ENCODE measurements at places on chromosomes 1 and 21.

GRCh38 chr1:196515904-196516303 lies 92.3 kb downstream of the KCNT2 start:
- no peak for DNase-seq

GRCh38 chr1:40901886-40902852 lies 40.0 kb upstream of the CITED4 start:
- no peak for DNase-seq

DNA sequence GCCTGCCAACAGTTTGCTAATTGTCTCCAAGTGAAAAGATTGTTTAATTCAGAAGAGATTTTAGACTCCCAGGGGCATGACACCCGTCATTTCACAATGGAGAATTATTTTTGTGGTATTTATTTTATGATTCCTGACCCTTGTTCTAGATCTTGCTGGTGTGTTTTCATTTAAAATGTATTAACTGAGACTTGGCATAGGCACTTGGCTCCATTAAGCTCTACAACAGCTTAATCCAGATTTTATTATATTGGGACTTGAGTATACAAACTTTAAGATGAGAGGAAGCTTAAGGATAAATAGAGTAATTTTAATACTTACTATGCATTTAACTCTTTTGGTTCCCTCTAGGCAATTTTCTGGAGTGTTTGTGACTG lies 101.3 kb upstream of the KCNE2 start:
- DNase-seq, result no peak

GRCh38 chr1:51270751-51271150 lies 34.7 kb downstream of the RNF11 start:
- no peak for DNase-seq

GRCh38 chr1:160630523-160631451 lies 16.1 kb downstream of the SLAMF1 start:
- no peak for DNase-seq

DNA sequence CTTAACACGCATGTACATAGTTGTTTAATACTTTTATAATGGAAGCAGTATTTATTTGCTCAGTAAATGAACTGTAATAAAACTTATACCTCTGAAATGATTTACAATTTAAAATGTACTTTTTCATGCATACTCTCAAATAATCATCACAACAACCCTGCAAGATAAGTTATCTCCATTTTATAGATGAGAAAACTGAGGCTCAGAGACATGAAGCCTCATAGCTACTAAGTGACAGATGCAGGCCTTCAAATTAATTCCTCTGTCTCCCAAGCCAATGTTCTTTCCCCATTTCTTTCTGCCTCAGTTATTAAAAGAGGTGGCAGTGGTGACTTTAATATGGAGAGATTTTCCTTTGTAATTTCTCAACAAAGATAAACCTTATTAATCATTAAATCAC lies 19.6 kb upstream of the CLCA1 start:
- DNase-seq, result no peak

GRCh38 chr1:218025454-218025853 lies 259.6 kb upstream of the RRP15 start:
- no peak for DNase-seq

GRCh38 chr1:70738624-70739023 lies 309.0 kb downstream of the PTGER3 start:
- DNase-seq, result no peak

GRCh38 chr1:151494741-151495281 lies 16.4 kb upstream of the CGN start:
- DNase-seq, result no peak

GRCh38 chr1:22636927-22637326 lies 499 bp downstream of the C1QA start:
- no peak for DNase-seq

DNA sequence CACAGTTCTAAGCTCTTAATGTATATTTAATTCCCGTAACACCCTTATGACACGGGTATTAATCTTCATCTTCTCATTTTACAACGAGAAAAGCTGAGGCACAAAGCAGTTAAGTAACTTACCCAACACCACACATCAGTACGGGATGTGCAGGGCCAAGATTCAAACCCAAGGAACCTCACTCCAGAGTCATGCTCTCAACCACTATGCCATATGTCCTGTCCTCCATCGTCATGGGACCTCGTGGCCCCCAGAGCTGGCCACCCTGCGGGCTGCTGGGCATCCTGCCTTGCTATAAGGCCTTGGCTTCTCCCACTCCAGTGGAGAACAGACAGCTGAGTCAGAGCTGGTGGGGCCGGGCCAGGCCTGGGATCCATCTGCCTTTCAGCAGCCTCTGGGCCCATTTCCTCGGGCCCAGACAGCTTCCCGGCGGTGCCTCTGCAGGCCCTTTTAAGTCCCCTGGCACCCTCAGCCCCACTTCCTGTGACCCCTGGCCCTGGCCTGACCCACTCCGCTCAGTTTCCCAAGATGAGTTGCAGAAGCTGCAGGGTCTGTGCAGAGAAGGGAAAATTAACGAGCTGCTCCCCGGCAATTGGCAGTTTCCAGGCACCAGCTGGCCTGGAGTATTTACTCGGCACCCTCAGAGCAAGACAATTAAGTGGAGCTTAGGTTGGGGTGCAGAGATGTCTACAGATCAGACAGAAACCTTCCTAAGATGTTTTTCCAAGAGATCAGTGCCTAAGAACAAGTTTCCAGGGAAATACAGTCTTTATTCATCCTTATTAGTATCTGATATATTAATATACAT lies 98.2 kb downstream of the EPHB2 start:
- no peak for DNase-seq

- no peak for DNase-seq
Observed at GRCh38 chr1:227321035-227321434, 2.7 kb upstream of the CDC42BPA start.

DNA sequence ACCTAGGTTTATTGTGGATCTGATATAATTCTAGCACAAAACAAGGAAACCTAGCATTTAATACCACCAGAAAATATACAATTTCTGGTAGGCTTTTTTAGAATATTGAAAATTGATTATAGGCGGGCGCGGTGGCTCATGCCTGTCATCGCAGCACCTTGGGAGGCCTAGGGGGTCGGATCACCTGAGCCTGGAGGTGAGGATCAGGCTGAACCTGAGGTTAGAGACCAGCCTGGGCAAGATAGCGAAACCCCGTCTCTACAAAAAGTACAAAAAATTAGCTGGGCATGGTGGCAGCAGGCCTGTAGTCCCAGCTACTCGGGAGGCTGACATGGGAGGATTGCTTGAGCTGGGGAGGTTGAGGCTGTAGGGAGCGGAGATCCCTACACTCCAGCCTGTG lies 948 bp upstream of the COP1 start:
- DNase-seq, result no peak

DNA sequence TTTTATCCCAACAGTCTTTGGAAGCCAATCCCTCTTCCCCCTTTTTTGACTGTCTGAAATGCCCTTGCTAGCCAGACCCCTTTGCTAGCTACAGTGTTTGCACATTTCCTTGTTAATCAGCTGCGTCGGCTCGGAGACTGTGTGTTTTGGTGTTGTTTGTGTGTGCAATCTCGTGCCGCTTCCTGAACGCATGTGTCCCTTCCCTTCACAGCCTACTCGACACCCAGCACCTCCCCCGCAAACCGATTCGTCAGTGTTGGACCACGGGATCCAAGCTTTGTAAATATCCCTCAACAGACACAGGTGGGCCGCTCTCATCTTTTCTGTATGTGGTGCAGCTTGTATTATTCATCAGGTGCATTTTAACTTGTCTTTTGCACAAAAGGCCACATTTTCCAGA lies 298.7 kb downstream of the TM2D1 start:
- DNase-seq, result no peak

DNA sequence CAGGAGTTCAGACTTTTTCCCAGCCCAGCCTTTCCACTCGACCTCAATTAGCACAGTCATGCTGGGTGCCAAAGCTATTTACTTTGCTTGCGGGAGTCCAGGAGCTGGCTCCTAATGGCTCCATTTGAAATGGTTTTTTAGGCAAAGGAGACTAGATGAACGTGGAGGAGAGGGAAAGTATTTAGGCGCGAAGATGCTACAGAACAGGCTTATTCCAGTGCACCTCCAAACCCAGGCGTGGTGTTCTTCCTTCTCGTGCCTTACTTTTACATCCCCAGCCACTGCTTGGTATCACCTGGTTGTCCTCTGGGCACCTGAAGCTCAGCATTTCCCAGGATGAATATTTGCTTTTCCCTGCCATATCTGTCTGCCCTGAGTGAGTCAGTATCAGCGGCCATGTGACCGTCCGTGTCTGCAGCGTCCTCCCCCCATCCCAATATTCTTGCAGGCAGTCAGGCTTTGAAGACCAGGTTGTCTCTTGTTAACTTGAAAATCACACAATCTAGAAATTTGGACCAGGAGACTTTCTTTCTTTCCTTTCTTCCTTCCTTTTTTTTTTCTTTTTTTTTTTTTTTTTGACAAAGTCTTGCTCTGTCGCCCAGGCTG lies 198.5 kb downstream of the DYRK1A start:
- no peak for DNase-seq

- no peak for DNase-seq
Observed at GRCh38 chr1:35120458-35121133, 41.4 kb downstream of the ZMYM1 start.

DNA sequence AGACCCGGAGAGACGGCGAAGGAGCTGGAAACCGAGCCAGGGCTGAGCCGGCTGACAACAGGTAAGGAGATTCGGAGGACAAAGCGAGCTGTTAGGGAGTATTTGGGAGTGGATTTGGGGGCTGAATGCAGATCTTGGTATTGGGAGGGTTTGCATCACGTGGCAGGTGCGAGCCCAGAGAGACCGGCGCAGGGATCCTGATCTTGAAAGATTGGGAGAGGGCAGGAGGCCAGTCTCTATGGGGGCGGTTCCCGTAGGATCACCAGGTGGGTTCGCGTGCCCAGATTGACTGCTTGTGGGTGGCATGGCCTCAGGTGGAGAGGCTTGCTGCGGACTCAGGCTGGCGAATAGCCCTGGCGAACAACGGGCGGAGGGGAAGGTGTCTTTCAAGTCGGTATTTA lies 204 bp downstream of the CIART start:
- DNase-seq, result no peak

GRCh38 chr1:116879478-116880133 lies 30.1 kb upstream of the PTGFRN start:
- no peak for DNase-seq

- DNase-seq, result no peak
Observed at GRCh38 chr1:75502776-75503175, 108.1 kb downstream of the SLC44A5 start.

GRCh38 chr1:51957618-51958017 lies 32.9 kb downstream of the RAB3B start:
- DNase-seq, result no peak

GRCh38 chr1:36855699-36856494 lies 178.4 kb downstream of the GRIK3 start:
- DNase-seq, result no peak

DNA sequence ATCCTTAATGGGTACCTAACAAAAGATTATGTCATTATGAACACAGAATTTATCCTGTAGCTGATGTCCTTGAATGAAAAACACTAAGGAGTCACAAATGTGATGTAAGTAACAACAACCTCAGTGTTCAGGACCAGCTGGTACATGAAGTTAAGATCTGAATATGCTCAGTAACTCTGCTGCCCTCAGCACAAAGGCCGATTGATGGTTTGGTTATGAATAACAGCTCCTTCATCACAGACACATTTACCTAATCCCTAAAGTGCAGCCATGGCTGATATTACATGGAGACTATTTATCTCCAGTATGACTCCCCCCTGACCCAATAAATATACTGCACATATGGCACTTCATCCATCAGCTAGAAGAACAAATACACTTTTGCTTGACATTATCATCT lies 75.2 kb downstream of the PLPPR5 start:
- DNase-seq, result no peak

DNA sequence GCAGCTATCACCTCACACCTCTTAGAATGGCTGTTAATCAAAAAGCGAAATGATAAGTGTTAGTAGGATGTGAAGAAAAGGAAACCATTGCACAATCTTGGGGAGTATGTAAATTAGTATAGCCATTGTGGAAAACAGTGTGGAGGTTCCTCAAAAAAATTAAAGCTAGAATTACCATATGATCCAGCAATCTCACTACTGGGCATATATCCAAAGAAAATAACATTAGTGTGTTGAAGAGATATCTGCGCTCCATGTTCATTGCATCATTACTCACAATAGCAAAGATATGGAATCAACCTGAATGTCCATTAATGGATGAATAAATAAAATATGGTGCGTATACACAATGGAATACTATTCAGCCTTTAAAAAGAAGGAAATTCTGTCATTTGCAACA lies 68.9 kb downstream of the SNRPE start:
- DNase-seq, result no peak

- DNase-seq, result no peak
Observed at GRCh38 chr21:41369920-41370839, 8.4 kb downstream of the MX2 start.

DNA sequence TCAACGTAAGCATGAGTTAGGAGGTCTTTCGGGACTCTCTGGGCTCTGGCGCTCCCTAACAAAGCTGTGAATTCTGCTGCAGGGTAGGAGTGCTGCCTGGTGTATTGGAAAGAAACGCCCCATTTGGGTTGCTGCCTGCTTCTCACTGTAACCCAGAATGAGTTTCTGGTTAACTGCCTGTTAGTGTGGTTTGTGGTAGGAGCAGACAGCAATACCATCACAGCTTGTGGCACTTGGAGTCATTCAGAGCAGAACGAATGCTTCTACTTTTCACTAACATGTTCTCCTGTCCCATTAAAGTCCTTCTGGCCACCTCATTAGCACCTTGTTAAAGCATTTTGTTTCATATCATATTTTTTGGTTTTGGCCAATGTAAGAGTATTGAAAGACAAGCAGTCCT lies 18.1 kb downstream of the MAP3K7CL start:
- DNase-seq, result no peak

- no peak for DNase-seq
Observed at GRCh38 chr1:99969260-99969728, 502 bp upstream of the SLC35A3 start.

DNA sequence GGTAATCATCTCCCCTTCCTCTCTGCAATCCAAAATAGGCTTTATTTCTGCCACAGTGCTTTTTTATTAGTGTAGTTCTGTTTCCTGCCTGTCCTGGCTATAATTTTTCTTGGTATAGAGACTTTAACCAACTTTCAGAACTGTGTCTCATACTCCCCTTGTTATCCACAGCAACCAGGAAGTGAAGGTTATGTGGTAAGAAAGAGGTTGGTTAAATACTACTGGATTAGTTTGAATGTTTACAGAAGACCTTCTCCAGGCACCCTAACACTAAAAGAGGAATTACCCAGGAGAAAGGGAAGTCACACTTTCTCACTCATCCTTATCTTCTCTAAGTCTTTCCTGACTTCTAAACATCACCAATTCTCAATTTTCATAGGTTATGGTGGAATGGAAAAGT lies 17.8 kb upstream of the TNFSF4 start:
- no peak for DNase-seq

GRCh38 chr21:43370091-43370658 lies 56.8 kb downstream of the SIK1 start:
- no peak for DNase-seq

All from cerebellar cortex (tissue), 1 donor.